ENCODE measurements at places on chromosomes 2 and 18.

DNA sequence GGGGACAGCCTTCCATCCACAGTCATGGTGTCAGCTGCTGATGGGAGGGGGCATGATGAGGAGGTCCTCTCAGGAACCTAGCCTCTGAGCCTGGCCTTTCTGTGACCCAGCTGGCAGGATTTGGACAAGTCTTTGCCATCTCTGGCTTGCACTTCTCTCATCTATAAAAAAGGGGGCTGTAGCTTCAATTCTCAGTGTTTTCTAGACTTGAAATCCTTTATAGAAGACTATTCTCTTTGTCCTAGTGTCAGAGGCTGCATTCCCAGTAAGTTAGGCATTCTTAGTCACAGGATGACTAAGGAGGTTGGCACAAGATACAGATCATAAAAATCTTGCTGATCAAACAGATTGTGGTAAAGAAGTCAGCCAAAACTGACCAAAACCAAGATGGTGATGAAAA lies 958.5 kb downstream of the CNTNAP5 start:
- DNase-seq: no peak

DNA sequence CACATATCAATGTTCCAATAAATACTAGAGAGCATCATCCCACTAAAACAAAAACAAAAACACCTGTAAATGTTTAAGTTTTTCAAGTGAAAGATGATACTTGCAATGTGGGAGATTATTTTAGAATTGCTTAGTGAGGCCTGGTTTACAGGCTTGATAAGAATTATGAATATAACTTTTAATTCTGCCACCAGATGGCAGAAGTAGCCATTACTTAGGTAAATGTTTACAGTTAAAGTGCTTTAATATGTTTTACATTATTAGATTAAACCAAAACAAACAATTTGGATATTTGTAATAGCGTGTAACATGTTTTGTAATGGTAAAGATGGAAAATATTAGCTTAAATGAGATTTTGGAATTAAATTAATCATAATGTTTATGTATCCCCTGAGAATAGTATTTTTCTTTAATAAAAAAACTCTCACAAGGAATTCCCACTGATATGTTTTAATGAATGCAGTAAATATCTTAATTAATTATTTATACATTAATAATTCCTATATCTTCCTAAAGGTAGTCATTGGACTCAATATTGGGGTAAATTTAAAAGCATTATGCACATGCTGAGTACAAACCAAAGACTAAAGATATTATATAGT lies 522.0 kb downstream of the SPAG16 start:
- DNase-seq: no peak

DNA sequence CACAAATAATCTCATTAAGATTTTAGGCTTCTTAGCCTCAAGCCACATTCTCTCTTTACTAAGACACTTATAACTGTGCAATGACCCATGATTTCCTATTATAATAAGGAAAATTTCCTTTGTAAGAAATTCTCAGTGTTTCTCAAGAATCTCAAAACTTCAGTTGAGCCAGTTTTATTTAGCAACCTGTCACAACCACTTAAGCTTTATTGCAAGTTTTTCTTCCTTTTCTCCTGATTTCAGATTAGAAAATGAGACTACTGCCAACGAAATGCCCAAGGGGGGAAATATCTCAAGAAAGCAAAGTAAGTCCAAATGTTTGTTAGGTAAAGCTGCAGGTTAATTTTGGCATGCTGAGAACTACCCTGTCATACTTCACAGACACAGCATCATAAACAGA lies 178.5 kb downstream of the THADA start:
- no peak for DNase-seq

GRCh38 chr2:17871639-17872038 lies 6.8 kb upstream of the KCNS3 start:
- no peak for DNase-seq

DNA sequence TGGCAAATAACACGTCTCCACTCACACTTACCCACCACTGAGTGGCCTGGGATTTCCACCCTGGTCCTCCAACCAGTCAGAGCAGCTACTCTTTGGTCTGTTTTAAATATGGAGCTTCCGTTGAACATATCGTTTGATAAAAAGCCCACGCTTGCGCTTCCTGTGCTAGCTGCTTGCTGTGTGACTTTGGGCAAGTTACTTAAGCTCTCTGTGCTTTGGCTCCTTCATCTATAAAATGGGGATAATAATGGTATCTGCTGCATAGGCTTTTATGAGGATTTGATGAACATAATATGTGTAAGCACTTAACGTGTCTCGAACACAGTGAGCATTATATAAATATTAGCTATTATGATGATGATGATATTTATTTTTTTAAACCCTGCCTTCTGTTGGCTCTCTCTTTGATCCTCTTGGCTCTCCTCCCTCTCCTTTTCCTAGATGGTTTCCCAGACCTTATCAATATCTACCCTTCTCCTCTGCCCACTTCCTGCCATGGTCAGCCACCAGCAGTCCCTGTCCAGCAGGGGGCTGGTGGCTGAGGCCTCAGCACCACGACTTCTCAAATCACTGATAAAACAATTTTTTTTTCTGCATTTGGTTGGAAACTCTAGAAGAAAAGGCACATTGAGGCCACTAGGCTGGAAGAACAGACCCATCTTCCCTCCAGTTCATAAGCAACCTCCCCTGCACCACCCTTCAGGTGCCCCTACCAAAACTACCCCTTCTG lies 191.9 kb downstream of the LOXHD1 start:
- DNase-seq: no peak

Measured in stimulated activated CD4-positive, alpha-beta T cell treated with anti-CD3 and anti-CD28 coated beads, Interleukin-15, amount 100 ng/mL, for 1 hour (primary cell).